Activated CD4-positive, alpha-beta T cell treated with anti-CD3 and anti-CD28 coated beads for 36 hours (primary cell): ENCODE measurements at places on chromosomes 16 and 17.

DNA sequence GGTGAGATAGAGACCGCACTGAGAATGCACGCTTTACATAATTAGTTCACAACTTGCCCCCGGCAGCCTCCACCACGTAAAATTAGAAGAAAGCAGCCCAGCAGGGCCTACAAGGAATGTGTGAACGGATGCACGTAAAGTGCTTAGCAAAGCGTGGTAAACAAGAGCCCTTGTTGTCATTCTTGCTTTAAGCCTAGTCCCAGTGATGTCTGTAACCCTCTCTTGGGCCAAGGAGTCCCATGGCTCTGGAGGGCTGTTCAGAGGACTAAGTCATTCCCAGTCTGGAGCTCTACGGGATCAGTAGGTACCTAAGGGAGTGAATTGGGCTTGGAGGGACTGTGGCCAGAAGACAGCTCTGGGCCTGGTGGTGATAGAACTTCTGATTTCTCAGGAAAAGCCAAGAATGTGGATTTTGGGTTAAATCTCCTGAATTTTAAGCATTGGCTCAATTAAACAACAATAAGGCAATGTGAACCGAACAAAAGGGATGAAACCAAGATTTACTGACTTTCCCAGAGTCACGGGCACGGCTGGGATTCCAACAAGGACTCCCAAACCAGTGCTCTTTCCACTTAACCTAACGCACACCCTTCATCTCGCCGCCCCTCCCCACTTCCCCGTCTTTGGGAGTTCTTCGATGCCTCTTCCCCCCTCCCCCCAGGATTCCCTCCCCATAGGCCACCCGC lies 775 bp upstream of the CHP2 start:
- no peak overlapping the region for H3K4me3 ChIP-seq
- H3K4me1 ChIP-seq = no peaks in the 10 kb centered on the region
- DNase-seq = no peak
- H3K27me3 ChIP-seq = peaks cover 41% of the 10 kb centered on the region
- no peak overlapping the region for H3K27ac ChIP-seq
- no peaks in the 10 kb centered on the region for H3K36me3 ChIP-seq

GRCh38 chr17:8798846-8799569 lies at the start of gene MFSD6L:
TSS of gene MFSD6L (minus strand) at chr17:8799365. CDS start at chr17:8799120, 245 bp downstream.
- H3K4me1 ChIP-seq = no peaks in the 10 kb centered on the region
- no peaks in the 10 kb centered on the region for H3K36me3 ChIP-seq

DNA sequence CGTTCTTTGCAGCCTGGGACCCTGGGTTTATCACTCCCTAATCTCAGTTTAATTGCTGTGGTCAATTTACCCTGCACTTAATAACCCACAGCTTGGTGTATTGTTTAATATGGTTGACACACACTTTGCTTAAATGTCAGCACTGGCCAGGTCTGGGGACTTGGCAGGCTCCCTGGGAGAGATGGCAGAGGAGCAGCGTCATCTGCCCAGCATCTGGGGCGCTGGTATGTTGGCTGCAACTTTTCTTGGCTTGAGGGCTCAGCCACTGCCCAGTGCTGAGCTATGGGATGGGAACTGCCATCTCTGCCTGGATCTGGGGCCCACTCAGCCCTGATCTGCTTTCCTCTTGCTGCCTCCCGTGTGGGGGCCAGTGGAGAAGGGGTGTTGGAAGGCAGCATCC lies 115.7 kb upstream of the IRX3 start:
- no peak overlapping the region for H3K4me3 ChIP-seq
- no peak overlapping the region for H3K27ac ChIP-seq
- no peaks in the 10 kb centered on the region for H3K36me3 ChIP-seq
- H3K4me1 ChIP-seq = no peaks in the 10 kb centered on the region
- H3K27me3 ChIP-seq = peaks cover 11% of the 10 kb centered on the region

- peaks cover 20% of the 10 kb centered on the region for H3K27me3 ChIP-seq
- no peak for DNase-seq
- H3K4me3 ChIP-seq = no peak overlapping the region
Measured at GRCh38 chr16:67534431-67534830, 5.8 kb downstream of the RIPOR1 start.

DNA sequence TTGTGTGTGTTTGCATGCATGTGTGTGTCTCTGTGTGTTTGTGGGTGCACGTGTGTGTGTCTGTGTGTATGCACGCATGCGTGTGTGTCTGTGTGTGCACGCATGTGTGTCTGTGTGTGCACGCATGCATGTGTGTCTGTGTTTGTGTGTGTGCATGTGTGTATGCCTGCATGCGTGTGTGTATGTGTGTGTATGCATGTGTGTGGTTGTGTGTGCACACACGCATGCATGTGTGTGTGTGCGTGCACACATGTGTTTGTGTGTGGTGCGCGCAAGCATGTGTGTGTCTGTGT lies 239.9 kb upstream of the TNRC6C start:
- no peaks in the 10 kb centered on the region for H3K36me3 ChIP-seq
- no peak for DNase-seq
- no peak overlapping the region for H3K27ac ChIP-seq
- H3K4me1 ChIP-seq = no peaks in the 10 kb centered on the region
- no peak overlapping the region for H3K4me3 ChIP-seq
